ENCODE measurements at places on chromosomes 2 and 18.

DNA sequence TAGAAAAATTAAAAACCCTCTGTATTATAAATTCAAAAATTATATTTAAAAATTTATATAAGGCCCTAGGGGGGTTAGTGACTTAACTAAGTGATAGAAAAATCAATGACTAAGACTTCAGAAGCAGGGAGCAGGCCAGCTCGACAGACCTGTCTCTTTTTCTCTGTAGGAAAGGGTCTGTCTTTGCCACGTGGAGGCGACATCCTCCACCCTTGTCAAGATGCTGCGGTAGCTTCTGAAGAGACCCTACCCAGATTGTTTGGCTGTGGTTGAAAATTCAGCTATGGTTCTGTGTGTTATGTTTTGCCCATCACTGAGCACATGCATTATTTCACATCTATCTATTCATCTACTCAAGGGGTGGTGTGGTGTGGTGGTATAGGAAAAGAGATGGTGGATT, 8.2 kb upstream of the SLC4A3 start:
- DNase-seq, result no peak

GRCh38 chr2:173943738-173944137, 21.4 kb downstream of the SP3 start:
- no peak for DNase-seq

DNA sequence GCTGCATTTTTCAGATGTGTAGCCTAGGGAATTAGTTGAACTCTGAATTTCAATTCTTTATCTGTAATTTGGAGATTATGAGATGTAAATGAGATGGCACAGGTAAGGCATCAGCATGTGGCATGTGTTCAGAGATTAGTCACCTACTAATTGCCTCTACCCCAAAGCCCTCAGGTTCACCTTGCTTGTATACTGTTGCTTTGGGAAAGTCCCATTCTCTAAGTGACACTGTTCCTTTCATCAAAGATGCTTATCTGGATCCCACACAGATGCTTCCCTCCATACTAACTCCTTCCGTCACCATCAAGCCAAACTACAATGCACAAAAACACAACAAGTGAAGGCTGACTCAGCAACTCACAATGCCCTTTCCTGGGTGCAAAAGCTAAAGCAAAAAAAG, 143.7 kb downstream of the LRATD1 start:
- DNase-seq, result no peak

GRCh38 chr2:237689336-237690131, 62.1 kb downstream of the LRRFIP1 start:
- DNase-seq, result no peak

DNA sequence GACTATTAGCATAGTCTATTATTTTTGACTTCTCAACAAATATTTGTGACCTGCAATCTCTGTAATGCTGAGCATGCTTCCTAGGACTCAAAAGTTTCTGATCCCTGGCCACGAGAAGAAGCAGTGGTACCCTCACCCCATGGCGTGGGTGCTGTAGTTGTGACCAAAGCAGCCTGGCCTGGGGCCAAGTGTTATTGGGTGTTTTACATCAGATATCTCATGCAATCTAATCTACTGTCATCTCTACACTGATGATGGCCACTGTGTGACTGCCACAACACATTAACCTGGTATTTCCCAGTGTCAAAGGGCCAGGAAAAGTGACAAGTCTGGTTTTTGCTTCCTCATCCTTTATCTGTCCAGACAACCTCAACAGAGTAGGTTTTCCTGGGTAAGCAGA, 80.8 kb upstream of the WIPF1 start:
- DNase-seq, result no peak

- DNase-seq, result no peak
These were observed 1.4 kb downstream of the NOL4 start for GRCh38 chr18:34223164-34223892.

GRCh38 chr2:65049010-65049639, 7.1 kb upstream of the CEP68 start:
- no peak for DNase-seq

DNA sequence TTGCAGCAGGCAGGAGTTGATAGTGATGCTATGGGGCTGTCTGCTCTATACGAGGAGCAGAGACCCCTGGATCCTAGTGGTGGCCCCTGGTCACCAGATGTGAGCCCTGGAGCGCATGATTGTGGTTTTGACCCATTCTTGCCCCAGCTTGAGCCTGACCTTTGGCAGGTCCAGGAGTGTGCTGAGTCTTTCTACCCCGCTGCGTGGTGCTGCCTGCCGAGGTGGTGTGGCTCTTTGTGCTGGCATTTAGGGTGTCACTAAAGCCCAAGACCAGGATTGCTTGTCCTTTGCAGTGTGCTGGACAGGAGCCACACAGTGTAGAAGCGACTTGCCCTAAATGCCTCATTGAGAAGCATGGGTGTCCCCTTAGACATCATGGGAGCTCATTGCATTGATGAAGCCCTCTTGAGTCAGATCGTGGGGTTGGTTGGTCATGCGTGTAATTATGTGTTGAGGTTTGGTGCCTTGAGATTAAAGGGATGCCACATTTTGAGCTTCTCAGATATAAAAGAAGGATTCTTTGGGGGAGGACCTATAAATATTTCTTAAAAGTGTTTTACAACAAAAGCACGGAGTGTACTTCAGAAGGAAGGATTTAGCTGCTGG, 88.3 kb downstream of the AGAP1 start:
- no peak for DNase-seq

DNA sequence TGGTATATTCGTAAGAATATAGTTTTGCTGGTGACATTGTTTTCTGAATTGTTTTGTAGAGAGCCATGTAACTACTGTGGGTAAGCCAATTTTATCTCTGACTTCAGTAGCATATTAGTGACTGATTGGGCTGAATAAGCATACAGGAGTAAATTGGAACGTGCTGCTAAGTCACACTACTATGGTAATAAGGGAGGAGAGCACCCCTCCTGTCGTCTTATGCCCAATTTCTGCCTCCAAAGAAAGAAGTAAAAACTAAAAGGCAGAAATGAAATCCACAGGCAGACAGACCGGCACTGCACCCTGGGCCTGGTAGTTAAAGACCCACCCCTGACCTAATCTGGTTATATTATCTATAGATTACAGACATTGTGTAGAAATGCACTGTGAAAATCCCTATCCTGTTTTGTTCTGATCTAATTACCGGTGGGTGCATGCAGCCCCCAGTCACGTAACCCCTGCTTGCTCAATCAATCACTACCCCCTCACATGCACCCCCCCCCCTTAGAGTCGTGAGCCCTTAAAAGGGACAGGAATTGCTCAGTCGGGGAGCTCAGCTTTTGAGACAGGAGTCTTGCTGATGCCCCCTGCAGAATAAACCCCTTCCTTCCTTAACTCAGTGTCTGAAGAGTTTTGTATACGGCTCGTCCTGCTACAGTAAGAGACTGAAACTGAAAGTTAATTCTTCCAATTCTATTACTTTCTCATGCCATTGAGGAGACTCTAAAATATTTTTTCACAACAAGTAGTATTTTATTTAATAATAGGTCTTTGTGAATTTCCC, 167.0 kb downstream of the ZNF804A start:
- DNase-seq, result no peak
